Pancreas (tissue), 10 donors: ENCODE measurements at places on chromosomes 12 and 14. TPM values are rescaled to one million over a fixed set of nuclear protein-coding genes. Genes with fewer than 3 reads are reported as not detected.
A peak's percentile ranks its signal among the peaks of the same experiment; 100 is the strongest.

GRCh38 chr14:86166541-86166940, 636.6 kb downstream of the FLRT2 start:
- no peaks in the 10 kb centered on the region for H3K36me3 ChIP-seq
- H3K27me3 ChIP-seq = no peaks in the 10 kb centered on the region
- no peaks in the 10 kb centered on the region for H3K4me1 ChIP-seq

- DNase-seq = no peak
- H3K27me3 ChIP-seq = peaks cover 4% of the 10 kb centered on the region
- no peaks in the 10 kb centered on the region for H3K4me1 ChIP-seq
- no peaks in the 10 kb centered on the region for H3K36me3 ChIP-seq
- H3K4me3 ChIP-seq = no peak overlapping the region
These were observed 66.2 kb upstream of the TMX1 start for GRCh38 chr14:51173863-51174262.

GRCh38 chr12:13536219-13536910, 339.8 kb downstream of the EMP1 start:
- H3K4me1 ChIP-seq = no peaks in the 10 kb centered on the region
- H3K4me3 ChIP-seq = no peak overlapping the region
- H3K36me3 ChIP-seq = no peaks in the 10 kb centered on the region
- no peak for DNase-seq
- H3K27me3 ChIP-seq = no peaks in the 10 kb centered on the region
- H3K27ac ChIP-seq = no peak overlapping the region

DNA sequence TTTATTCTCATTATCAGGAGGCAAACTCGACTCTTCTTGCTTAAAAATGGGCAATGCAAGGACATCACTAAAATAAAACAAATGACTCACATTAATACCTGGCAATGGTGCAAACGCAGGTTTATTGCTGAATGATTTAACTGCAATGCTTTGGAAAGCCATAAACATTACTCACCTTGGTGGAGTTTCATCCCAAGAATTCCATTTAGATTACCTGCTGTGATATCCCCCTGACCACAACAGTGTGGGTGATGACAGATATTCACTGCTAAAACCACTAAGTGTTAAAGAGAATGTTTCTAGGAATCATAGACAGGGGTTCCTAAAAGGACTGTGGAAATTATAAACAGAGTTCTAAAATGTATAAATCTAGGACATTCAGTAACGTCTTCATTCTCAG, 35.3 kb upstream of the CSRNP2 start:
- no peaks in the 10 kb centered on the region for H3K27me3 ChIP-seq
- H3K4me1 ChIP-seq = no peaks in the 10 kb centered on the region
- H3K27ac ChIP-seq = no peak overlapping the region
- no peak for DNase-seq
- peaks cover 8% of the 10 kb centered on the region for H3K36me3 ChIP-seq

- no peak overlapping the region for H3K4me3 ChIP-seq
- H3K27ac ChIP-seq = no peak overlapping the region
- no peak for DNase-seq
- H3K36me3 ChIP-seq = no peaks in the 10 kb centered on the region
- no peaks in the 10 kb centered on the region for H3K4me1 ChIP-seq
- H3K27me3 ChIP-seq = no peaks in the 10 kb centered on the region
These were observed 3.4 kb downstream of the RMST start for GRCh38 chr12:97466000-97466399.

GRCh38 chr12:102364709-102365108, 115.7 kb downstream of the IGF1 start:
- H3K27ac ChIP-seq = no peak overlapping the region
- H3K36me3 ChIP-seq = no peaks in the 10 kb centered on the region
- no peaks in the 10 kb centered on the region for H3K4me1 ChIP-seq
- H3K27me3 ChIP-seq = no peaks in the 10 kb centered on the region

DNA sequence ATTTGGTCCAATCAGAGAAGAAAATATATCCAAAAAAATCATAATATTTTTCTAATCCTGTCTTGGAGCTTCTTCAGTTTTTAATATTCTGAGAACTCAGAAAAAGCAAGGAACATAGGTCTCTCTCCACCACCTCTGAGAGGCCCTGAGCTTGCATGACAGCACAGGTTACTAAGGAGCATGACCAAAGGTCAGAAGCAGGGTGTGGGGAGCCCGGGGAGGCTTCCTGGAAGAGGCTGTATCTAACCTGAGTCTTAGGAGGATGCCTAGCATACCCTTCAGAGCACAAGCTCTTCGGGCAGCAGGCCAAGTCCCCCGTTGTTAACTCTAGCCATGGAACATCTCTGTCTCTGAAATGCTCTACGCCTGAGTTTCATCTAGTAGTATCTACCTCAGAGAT, 15.7 kb upstream of the STON2 start:
- no peaks in the 10 kb centered on the region for H3K36me3 ChIP-seq
- DNase-seq = no peak
- no peaks in the 10 kb centered on the region for H3K4me1 ChIP-seq
- H3K4me3 ChIP-seq = no peak overlapping the region

DNA sequence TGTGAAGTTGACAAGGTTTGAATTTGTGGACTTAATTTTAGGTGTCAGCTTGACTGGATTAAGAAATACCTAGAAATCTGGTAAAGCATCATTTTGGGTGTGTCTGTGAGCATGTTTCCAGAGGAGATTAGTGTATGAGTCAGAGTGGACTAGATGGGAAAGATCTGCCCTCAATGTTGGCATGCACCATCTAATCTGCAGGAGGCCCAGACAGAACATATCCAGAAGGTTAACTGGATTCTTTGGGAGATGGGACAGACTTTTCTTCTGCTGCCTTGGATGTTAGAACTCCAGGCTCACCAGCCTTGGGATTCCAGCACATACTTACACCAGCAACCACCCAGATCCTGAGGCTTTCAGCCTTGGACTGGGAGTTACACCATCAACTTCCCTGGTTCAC, 14.1 kb downstream of the SGPP1 start:
- DNase-seq = no peak
- H3K4me3 ChIP-seq = no peak overlapping the region
- H3K36me3 ChIP-seq = no peaks in the 10 kb centered on the region
- no peaks in the 10 kb centered on the region for H3K4me1 ChIP-seq
- H3K27me3 ChIP-seq = no peaks in the 10 kb centered on the region

DNA sequence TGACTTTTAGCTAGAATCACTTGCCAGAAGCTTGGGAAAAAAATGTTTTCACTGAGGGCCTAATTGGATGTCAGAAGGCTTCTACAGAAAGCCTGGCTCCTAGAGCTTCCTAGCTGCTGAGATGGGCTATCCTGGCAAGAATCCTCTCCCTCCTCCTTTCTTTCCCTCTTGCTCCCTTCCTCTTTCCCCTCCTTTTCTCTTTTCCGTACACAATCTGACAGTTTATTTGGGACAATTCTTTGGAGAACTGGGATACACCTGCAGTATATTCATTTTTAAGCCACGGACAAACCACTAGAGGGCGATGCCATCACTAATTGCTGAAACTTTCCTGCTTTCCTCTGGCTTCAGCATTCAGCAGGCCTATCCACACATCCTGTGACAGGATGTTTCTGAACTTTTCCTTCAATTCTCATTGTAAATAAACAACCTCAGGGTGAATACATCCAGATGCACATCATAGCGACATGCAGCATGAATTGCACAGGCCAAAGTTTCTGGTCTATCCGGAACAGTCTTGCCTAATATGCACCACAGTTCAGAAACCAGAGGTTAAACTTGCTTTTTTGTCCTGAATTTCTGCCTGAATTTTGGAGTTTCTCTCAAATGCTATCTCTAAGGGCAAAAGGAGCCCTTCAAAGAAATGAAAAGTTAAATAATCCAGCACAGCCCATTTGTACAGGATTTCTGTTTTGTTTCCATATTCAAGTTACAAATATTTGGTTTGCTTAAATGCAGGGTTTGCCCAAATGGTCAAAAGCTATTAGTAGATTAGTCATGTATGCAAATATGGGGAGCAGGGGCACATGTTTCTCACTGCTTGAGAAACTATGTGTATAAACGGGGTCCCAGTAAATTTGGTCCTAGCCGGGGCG, 142.8 kb downstream of the PAWR start:
- H3K4me3 ChIP-seq = no peak overlapping the region
- peak overlapping the region; percentile 14 for H3K27ac ChIP-seq
- H3K36me3 ChIP-seq = no peaks in the 10 kb centered on the region
- peaks cover 27% of the 10 kb centered on the region for H3K4me1 ChIP-seq
- no peaks in the 10 kb centered on the region for H3K27me3 ChIP-seq

- H3K27ac ChIP-seq = no peak overlapping the region
- H3K27me3 ChIP-seq = no peaks in the 10 kb centered on the region
These were observed 17.0 kb downstream of the EAPP start for GRCh38 chr14:34522496-34522895.

GRCh38 chr12:123843912-123844748, 82.0 kb downstream of the DNAH10 start:
- H3K27me3 ChIP-seq = no peaks in the 10 kb centered on the region
- H3K4me3 ChIP-seq = no peak overlapping the region
- H3K4me1 ChIP-seq = no peaks in the 10 kb centered on the region
- H3K27ac ChIP-seq = no peak overlapping the region

GRCh38 chr12:67798768-67799167, 150.2 kb downstream of the DYRK2 start:
- peaks cover 7% of the 10 kb centered on the region for H3K4me1 ChIP-seq
- peak overlapping the region; percentile 31 for H3K27ac ChIP-seq
- no peak for DNase-seq

GRCh38 chr14:96121660-96122395, 82.7 kb downstream of the C14orf132 start:
- no peaks in the 10 kb centered on the region for H3K36me3 ChIP-seq
- no peak for DNase-seq
- H3K27me3 ChIP-seq = no peaks in the 10 kb centered on the region
- H3K4me3 ChIP-seq = no peak overlapping the region

- no peak overlapping the region for H3K4me3 ChIP-seq
- no peaks in the 10 kb centered on the region for H3K27me3 ChIP-seq
- H3K27ac ChIP-seq = no peak overlapping the region
These were observed 68.9 kb downstream of the SPPL3 start for GRCh38 chr12:120835304-120835612.

DNA sequence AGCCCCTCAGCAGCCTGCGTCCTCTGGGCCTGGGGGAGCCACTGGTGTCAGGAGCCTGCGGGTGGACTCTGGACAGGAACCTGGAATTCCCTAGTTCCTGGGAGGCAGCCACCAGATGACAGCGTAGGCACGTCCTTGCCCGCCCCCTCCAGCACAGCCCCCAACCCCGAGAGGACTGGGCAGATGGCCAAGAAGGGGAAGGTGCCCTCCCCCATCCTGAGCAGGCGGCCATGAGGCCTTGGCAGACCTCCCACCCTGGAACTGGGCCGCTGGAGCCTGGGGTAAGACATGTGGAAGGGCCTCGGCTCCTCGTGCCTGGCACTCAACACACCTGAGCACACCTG, 60.4 kb upstream of the FBRSL1 start:
- no peak overlapping the region for H3K4me3 ChIP-seq
- no peaks in the 10 kb centered on the region for H3K27me3 ChIP-seq
- DNase-seq = peak; percentile 95
- H3K27ac ChIP-seq = peak overlapping the region; percentile 79
- H3K4me1 ChIP-seq = peaks cover 37% of the 10 kb centered on the region

DNA sequence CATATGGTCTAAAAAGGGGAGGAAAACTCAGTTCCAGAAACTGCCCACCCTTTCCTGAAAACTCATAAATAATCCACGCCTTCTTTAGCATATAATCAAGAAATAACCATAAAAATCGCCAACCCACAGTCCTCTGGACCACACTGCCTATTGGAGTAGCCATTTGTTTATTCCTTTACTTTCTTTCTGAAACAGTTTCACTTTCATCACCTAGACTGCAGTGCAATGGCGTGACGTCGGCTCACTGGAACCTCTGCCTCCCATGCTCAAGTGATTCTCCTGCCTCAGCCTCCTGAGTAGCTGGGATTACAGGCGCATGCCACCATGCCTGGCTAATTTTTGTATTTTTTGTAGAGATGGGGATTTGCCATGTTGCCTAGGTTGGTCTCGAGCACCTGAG, 44.2 kb downstream of the CLMN start:
- no peak overlapping the region for H3K4me3 ChIP-seq
- no peak for DNase-seq
- H3K27me3 ChIP-seq = no peaks in the 10 kb centered on the region
- no peaks in the 10 kb centered on the region for H3K4me1 ChIP-seq

DNA sequence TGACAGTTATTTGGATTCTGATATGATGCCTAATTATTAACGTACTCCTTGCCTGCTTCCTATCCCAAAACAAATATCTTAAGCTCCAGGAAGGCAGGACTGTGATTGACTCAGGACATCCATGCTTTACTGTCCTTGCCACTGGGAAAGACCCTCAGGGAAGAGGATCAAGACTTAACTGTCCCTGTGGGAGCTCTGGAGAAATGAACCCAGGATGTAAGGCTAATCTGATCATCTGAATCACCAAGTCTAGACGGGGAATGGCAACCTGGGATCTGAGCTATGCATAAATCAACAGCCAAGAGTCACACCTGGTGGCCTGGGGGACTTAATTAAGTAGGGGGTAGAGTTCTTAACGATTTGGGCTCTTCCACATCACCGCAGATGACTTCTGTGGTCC, 153.2 kb upstream of the BCL2L14 start:
- no peak overlapping the region for H3K27ac ChIP-seq
- no peak for DNase-seq
- no peaks in the 10 kb centered on the region for H3K4me1 ChIP-seq
- no peaks in the 10 kb centered on the region for H3K36me3 ChIP-seq

- no peaks in the 10 kb centered on the region for H3K4me1 ChIP-seq
- H3K27ac ChIP-seq = no peak overlapping the region
- no peak for DNase-seq
These were observed 125.0 kb upstream of the FAR2 start for GRCh38 chr12:29024117-29024516.

- DNase-seq = no peak
- H3K27ac ChIP-seq = no peak overlapping the region
- H3K27me3 ChIP-seq = no peaks in the 10 kb centered on the region
- no peaks in the 10 kb centered on the region for H3K4me1 ChIP-seq
- H3K36me3 ChIP-seq = no peaks in the 10 kb centered on the region
- H3K4me3 ChIP-seq = no peak overlapping the region
These were observed 22.3 kb downstream of the CRADD start for GRCh38 chr12:93699271-93700145.

DNA sequence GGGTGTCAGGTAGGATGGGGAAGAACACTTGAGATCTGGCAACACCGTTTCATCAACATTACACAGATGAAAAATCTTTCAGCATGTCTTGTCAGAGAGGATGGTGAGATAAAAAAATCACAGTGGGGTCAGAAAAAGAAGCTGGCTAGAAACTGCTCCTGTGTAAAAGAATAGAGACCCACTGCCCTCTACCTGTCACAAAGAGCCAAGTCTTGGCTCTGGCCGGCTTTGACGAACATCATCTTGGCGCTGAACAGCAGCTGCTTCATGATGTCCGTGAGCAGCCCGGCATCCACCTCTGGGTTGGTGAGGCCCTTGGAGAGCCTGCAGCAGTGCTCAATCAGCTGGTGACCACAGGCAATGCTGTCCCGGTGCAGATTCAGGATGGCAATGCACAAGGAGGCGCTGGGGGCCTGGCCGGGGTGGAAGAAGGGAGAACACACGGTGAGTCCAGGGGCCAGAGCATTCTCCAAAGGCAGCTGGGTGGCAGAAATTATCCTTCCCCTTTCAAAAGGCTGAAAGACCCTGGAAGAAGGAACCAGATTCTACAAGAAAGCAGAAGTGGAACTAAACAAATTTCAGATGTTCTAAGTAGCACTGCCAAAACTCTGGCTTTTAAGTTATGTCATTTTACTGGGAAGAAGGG, 50.2 kb downstream of the ZFYVE26 start:
- H3K4me3 ChIP-seq = no peak overlapping the region
- H3K36me3 ChIP-seq = no peaks in the 10 kb centered on the region

TTC9 gene
- 0.60 TPM for total RNA-seq

DEPDC4 gene
- 0.82 TPM for total RNA-seq

PCED1B gene
- 0.95 TPM for total RNA-seq

BHLHE41 gene
- total RNA-seq = 10.0 TPM

GSG1 gene
- total RNA-seq = 0.75 TPM

RPAP3 gene
- total RNA-seq = 9.1 TPM

AICDA gene
- total RNA-seq = not detected

ARID2 gene
- total RNA-seq = 18.0 TPM

ERBB3 gene
- total RNA-seq = 29.5 TPM

TCTN1 gene
- 25.3 TPM for total RNA-seq

GYS2 gene
- not detected for total RNA-seq

MYF5 gene
- not detected for total RNA-seq
